Common myeloid progenitor, CD34-positive (primary cell): ENCODE measurements at places on chromosomes 7 and 10.

- peak; percentile 43 for DNase-seq
- no peak overlapping the region for H3K4me3 ChIP-seq
- no peak overlapping the region for H3K27ac ChIP-seq
- H3K36me3 ChIP-seq = no peaks in the 10 kb centered on the region
Measured at GRCh38 chr7:16067711-16068110, 353.6 kb downstream of the CRPPA start.

DNA sequence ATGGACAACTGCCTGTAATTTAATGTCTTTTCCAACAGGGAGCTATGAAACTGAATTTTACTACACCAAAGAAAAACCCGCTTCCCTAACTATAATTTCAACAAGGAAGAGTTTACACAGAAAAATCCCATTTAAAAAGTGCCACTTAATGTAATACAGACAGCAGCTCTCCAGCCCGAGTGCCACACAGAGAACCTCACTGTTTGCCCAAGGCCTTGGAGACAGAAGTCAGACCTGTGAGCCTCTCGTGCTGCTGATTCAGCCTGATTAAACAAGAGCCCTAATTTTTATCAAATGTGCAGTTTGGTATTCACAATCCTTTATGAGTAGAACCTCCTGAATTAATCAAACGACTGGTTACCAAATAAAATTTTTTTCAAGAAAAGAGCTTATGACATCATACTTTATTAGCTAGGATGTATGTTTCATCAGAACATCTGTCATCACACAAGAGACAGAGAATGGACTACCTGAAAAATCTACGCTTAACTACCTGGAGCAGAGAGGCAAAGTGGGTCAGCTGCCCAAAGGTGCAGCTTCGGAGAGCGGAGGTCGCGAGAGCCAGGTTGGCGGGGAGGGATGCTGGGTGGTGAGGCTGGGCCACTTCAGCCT is 543.6 kb downstream of the SDK1 start:
- no peaks in the 10 kb centered on the region for H3K36me3 ChIP-seq
- H3K27me3 ChIP-seq = no peaks in the 10 kb centered on the region
- H3K4me3 ChIP-seq = no peak overlapping the region

DNA sequence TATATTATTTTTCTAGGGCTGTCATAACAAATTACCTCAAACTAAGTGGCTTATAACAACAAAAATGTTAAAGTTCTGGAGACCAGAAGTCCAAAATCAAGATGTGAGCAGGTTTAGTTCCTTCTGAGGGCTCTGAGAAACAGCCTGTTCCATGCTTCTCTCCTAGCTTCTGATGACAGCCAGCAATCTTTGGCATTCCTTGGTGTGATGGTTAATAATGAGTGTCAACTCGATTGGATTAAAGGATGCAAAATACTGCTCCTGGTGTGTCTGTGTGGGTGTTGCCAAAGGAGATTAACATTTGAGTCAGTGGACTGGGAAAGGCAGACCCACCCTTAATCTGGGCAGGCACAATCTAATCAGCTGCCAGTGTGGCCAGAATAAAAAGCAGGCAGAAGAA is 26.3 kb upstream of the TNKS2 start:
- H3K4me3 ChIP-seq = no peak overlapping the region
- no peaks in the 10 kb centered on the region for H3K36me3 ChIP-seq
- no peak for DNase-seq

- H3K4me1 ChIP-seq = no peaks in the 10 kb centered on the region
- H3K4me3 ChIP-seq = no peak overlapping the region
- H3K27ac ChIP-seq = no peak overlapping the region
- DNase-seq = no peak
Measured at GRCh38 chr10:10758306-10758705, 259.4 kb upstream of the CELF2 start.

DNA sequence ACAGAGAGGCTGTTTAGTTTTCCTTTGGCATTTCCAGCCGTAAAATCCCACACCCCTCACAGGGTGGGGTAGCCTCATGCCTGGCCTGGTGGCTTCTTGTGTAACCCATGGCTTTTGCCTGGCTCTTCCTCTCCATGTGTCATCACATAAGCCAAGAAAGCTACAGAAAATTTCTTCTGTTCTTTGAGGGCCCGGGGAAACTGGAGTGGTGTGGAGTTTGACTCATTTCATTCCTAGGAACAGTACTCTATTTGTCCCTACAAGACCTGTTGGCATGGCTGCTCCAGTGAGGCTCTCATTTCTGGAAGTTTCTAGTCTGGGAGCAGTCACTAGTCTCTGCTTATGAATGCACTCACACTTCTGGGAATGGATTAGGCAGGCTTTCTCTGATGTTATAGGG is 523.9 kb downstream of the SUGCT start:
- no peak for DNase-seq
- no peak overlapping the region for H3K27ac ChIP-seq
- H3K4me1 ChIP-seq = no peaks in the 10 kb centered on the region
- no peak overlapping the region for H3K4me3 ChIP-seq
- H3K36me3 ChIP-seq = no peaks in the 10 kb centered on the region
- no peaks in the 10 kb centered on the region for H3K27me3 ChIP-seq

- H3K27me3 ChIP-seq = no peaks in the 10 kb centered on the region
- H3K27ac ChIP-seq = no peak overlapping the region
- no peak overlapping the region for H3K4me3 ChIP-seq
- no peaks in the 10 kb centered on the region for H3K4me1 ChIP-seq
Measured at GRCh38 chr10:77692782-77693181, 55.2 kb upstream of the KCNMA1 start.

DNA sequence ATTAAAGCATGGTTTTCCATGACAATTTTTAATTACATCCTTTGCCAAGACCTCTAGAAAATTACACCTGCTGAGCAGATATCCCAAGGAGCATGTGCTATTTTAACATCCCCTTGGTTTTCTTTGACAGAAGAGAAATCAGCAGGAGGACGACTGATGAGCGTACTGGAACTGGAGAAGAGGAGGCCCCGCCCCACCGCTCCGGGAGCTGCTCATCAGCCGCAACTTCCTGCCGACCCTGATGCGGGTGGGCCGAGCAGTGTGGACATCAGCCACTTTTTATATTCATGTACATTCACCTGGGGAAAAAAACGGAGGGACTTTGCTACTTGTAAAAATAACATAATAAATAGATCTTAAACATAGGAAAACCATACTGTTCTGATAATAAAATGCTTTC is 54.2 kb downstream of the CDC123 start:
- H3K4me1 ChIP-seq = no peaks in the 10 kb centered on the region
- no peaks in the 10 kb centered on the region for H3K27me3 ChIP-seq
- DNase-seq = no peak
- no peak overlapping the region for H3K4me3 ChIP-seq

- DNase-seq = no peak
- H3K4me3 ChIP-seq = no peak overlapping the region
- H3K36me3 ChIP-seq = no peaks in the 10 kb centered on the region
- no peaks in the 10 kb centered on the region for H3K27me3 ChIP-seq
Measured at GRCh38 chr7:16046041-16046440, 359.6 kb upstream of the MEOX2 start.

DNA sequence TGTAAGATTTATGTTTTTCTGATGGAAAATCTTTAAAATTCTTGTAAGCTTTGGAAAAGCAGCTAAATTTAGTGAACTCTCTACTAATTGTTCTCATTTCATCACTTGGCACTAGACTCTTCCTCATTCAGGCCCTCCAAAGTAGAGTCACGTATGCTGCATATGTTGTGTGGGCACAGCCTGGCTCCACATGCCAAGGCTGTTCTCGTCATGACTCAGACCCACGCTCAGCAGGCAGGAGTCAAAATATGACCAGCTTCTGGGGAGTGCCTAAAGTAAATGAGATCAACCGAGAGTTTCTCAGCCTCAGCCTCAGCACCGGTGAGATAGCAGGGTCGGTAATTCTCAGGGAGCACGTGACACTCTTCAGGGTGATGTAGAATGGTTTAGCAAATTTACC is 1672.9 kb downstream of the REEP3 start:
- H3K4me1 ChIP-seq = no peaks in the 10 kb centered on the region
- H3K36me3 ChIP-seq = no peaks in the 10 kb centered on the region
- no peaks in the 10 kb centered on the region for H3K27me3 ChIP-seq

DNA sequence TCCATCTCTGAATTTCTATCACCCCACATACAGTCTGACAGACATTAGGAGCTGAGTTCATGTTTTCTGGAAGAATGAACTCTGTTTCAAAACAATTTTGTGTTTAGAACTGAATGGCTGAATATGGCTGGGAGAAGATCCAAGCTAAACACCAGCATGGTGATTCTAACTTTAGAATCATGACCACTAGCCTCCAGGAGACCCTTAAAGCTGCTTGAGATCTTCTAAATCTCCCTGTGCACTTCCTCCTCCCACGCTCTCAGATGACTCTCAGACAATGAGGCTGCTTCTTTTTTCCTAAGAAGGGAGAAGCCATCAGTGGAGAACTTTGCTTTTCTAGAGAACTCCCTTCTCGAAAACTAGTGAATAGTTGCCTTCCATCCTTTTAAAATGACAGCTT is 711.2 kb downstream of the GRID1 start:
- no peaks in the 10 kb centered on the region for H3K36me3 ChIP-seq
- H3K4me3 ChIP-seq = no peak overlapping the region
- H3K27ac ChIP-seq = no peak overlapping the region
- DNase-seq = no peak
- H3K27me3 ChIP-seq = no peaks in the 10 kb centered on the region
- no peaks in the 10 kb centered on the region for H3K4me1 ChIP-seq

- H3K27me3 ChIP-seq = peaks cover 50% of the 10 kb centered on the region
- peaks cover 63% of the 10 kb centered on the region for H3K4me1 ChIP-seq
- H3K36me3 ChIP-seq = no peaks in the 10 kb centered on the region
- no peak for DNase-seq
Measured at GRCh38 chr10:75403144-75403938, 1.8 kb upstream of the ZNF503 start.

DNA sequence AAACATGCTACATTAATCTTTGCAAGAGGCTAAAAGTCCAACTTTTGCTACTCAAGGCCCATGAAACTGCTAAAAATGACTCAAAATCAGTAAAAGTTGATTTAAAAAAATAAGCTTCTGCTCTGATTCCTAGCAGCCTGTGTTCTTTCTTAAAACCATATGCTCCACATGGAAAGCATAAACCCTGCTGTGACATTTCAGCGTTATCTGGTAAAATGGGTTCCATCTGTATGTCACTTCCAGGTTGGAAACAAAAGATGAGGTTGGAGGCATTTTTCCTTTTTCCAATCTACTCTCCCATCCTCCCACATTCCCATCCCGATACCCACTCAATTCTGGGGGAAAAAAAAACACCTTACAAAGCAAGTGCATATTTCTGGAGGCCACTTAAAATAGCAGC is 439.5 kb downstream of the NEBL start:
- no peaks in the 10 kb centered on the region for H3K27me3 ChIP-seq
- no peak overlapping the region for H3K4me3 ChIP-seq
- DNase-seq = no peak
- H3K27ac ChIP-seq = no peak overlapping the region

DNA sequence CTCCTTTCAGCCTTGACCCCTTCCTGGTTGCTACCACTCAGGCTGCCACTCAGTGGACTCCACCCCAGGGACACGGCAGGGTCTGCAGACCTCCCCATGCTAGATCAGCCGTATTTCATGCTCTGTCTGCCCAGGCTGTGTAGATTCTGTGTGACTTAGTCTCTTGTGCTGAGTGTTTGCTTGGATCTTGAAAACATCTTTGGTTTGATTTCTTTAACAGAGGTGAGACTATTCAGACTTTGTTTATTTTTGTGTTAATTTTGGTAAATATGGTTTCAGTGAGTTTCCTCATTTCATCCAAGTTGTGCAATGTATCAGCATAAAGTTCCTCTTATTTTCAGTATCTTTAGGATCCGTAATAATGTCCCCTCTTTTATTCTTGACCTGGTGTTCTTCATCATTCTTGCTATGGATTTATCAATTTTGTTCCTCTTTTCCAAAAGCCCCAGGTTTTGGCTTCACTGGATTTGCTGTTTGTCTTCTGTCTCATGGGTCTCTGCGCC is 21.2 kb upstream of the PWWP2B start:
- H3K4me3 ChIP-seq = no peak overlapping the region
- H3K4me1 ChIP-seq = no peaks in the 10 kb centered on the region
- no peak overlapping the region for H3K27ac ChIP-seq
- H3K36me3 ChIP-seq = no peaks in the 10 kb centered on the region
- no peak for DNase-seq
- H3K27me3 ChIP-seq = no peaks in the 10 kb centered on the region

DNA sequence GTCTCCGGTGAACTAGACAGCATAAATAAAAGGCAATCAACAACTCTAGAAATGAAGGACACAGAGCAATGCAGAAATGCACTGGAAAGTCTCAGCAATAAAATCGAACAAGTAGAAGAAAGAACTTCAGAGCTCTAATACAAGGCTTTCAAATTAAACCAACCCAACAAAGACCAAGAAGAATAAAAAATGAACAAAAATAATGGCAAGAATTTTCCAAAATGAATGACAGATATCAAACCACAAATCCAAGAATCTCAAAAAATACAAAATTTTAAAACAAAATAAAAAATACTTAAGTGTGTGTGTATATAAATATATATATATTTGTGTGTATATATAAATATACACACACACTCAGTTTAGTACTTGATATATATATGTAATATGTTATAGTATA is 110.8 kb downstream of the IQUB start:
- H3K27me3 ChIP-seq = no peaks in the 10 kb centered on the region
- H3K36me3 ChIP-seq = no peaks in the 10 kb centered on the region
- H3K4me1 ChIP-seq = no peaks in the 10 kb centered on the region
- no peak overlapping the region for H3K4me3 ChIP-seq
- DNase-seq = no peak

DNA sequence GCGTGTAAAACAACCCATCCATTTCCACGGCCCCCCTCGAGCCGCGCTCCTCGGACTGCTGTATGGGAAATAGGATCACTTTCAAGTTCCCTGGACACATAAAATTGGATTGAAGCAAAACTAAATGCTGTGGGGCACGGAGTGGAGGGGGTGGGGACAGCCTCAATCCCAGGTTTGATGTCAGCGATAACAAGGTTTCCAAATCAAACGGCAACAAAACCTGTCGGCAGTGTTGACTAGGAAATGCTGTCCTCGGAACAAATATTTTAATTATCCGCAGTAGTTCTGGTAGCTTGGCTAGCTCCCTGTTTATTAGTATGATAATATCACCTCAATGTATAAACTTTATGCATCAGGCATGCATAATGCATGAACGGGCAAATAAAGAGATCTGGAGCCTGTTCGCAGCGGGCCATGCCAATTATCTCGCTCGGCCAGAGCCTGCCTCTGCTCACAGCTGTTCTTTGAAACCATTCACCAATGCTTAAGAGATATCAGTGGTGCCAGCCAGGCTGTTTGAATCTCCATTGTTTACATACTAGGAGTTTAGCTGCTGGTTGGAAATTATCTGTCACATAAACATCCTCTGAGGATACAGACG is 161.1 kb downstream of the PAXIP1 start:
- no peaks in the 10 kb centered on the region for H3K36me3 ChIP-seq
- no peak overlapping the region for H3K27ac ChIP-seq
- DNase-seq = peak; percentile 24

- no peak overlapping the region for H3K4me3 ChIP-seq
- H3K27me3 ChIP-seq = peaks cover 63% of the 10 kb centered on the region
- no peaks in the 10 kb centered on the region for H3K36me3 ChIP-seq
- DNase-seq = no peak
- H3K4me1 ChIP-seq = no peaks in the 10 kb centered on the region
- H3K27ac ChIP-seq = no peak overlapping the region
Measured at GRCh38 chr7:131945957-131946544, 389.6 kb upstream of the PODXL start.
